ENCODE measurements at places on chromosomes 7 and 10.

GRCh38 chr7:152336754-152337368, 98.9 kb downstream of the KMT2C start:
- peak; percentile 66 for DNase-seq

DNA sequence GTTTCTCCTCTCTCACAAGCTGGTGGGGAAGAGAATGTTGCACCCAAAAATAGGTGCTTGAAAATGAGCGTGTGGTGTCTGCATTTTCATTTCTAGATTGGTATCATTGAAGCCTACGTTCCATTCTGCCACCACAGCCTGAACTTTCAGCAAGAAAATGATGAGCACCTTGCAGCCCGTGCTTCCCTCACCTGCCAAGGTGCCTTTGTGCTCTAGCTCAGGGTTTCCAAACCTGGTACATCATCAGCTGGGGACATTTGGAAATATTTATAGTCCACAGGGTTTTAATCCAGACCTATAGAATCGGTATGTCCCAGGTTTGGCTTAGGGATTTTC, 701.2 kb downstream of the AUTS2 start:
- no peak for DNase-seq

DNA sequence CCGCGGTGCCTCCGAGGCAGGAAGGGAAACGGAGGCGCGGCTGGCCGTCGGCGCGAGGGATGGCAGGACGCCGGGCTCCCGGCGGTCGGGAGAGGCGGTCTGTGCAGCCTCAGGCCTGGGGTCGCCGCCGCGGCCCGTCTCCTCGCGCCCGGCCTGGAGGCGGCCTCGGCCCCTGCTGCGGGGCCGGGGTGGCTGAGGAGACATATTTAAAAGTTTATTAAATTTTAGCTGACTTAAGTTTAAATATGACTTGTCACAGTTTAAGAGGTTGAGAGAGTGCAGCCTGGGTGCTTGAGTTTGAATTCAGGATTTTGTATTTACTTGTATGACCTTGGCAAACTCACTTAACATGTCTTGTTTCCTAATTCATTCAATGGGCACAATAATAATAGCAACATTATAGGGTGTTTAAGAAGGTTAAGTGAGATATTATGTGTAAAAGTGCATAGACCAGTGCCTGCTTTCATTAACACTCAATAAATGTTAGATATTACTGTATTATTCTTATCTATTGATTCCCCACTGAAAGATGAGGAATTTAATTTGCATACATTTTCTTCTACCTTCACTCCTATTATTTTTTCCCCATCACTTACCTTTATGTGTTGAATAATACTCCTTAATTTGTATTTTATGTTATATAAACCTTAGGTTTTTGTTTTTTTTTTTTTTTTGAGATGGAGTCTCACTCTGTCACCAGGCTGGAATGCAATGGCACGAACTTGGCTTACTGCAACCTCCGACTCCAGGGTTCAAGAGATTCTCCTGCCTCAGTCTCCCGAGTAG, 718 bp downstream of the DYNC2I1 start:
- no peak for DNase-seq

GRCh38 chr7:114657279-114657678, 242.7 kb downstream of the FOXP2 start:
- no peak for DNase-seq

- no peak for DNase-seq
Measured at GRCh38 chr10:2145491-2145890, 408.2 kb upstream of the ADARB2 start.
